ENCODE measurements at places on chromosomes 4 and X.

DNA sequence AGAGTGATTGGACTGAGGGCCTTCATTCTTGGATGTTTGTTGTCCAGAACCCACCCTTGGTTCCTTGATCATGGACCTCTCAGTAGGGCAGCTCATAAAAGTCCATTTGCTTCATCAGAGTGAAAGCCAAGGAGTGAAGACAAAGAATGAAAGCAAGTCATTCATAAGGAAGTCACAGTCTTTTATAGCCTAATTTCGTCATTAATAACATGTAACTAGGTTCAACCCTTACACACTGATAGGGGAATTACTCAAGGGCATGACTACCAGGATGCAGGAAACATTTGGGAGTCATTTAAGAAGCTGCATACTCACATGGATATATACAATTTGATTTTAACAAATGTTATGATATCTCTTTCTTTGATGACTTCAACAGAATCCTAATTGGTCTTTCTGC, 95.2 kb downstream of the RPA4 start:
- DNase-seq, result no peak

DNA sequence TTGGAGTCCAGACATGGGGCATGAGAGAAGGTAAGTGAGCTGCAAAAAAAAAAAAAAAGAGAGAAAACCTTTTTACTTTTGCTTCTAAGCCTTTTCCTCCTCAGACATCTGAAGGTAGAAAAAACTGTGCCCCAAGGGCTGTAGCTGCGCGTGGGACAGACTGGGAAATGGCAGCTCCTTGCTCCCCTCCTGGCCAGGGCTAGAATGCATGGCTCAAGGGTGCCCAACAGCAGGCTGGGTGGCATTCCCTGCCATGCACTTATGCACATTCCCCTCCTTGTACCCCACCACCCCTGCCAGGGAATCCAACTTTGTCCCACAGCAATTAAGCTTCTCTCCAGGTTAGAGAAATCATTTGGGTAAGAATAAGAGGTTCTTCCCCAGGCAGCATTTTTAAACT, 421.2 kb downstream of the TRAM1L1 start:
- DNase-seq, result no peak

GRCh38 chrX:63686878-63687714, 97.9 kb downstream of the ARHGEF9 start:
- no peak for DNase-seq

DNA sequence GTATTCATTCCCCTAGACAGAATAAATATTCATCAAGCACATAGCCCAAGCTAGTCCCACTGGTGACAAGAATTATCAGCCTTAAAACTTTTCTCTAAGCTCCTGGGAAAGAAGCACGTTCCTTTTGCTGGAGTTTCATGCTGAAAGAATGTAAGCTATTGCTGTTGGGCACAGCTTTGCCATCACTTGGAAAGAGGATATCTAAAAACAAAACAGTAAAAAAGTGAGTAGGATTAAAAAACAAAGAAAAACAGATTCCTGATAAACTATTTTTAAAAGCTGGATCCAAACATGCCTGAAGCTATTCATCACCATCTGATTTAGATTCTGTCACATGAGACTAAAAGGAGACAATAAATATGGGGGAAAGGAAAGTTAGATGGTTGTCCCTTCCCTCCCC, 176.8 kb downstream of the SCFD2 start:
- DNase-seq, result no peak

DNA sequence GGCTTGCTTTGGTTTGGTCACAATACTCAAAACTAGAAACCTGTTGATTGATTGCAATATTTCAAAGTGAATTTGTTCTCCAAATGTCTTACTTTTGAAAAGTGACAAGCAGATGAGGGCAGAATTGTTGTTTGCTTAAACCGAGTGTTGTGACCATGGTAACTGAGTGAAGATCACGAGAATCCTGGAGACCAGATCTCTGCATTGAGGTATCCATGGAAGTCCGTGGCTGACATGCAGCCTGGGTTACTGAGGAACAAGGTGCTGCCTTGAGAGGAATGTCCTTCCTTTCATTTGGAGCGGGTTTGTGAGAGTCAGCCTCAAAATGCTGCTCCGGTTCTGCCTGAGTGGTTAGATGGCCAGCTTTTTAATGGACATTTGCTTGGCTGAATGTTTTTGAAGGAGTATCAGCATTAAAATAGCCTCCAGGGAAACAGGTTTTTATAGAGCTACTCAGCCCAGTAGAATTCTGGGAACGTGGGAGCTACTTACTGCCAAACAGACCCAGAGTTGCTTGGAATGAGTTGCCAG, 31.3 kb downstream of the NYX start:
- no peak for DNase-seq

GRCh38 chr4:700587-701264, 4.9 kb upstream of the PCGF3 start:
- DNase-seq, result no peak

DNA sequence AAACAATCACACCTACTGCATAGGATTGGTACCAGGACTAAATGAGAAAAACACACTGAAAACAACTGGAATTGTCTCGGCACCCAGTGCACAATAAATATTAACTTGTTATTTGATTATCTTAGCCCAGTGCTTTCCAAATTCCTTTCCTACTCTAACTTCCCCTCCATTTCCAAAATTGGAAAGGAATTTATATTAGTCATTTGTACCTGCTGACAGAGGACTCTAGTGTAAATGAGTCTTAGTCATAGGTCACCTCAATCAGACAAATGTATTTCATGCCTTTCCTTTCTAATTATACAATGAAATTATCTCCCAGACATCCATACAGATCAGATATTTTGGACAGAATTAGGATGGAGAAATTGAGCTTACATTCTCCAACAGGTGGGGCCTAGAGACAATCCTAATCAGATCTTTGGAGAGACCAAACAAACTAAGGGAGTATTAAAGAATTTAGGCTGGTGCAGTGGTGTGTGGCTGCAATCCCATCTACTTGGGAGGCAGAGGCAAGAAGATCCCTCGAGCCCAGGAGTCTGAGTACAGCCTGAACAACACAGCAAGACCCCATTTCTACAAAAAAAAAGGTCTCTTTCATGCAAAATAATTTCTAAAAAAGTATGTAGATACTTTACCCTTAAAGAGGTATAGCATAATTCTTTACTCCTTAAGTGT, 10.1 kb downstream of the SH3D19 start:
- no peak for DNase-seq

GRCh38 chr4:166675411-166675810, 558.9 kb downstream of the SPOCK3 start:
- no peak for DNase-seq

DNA sequence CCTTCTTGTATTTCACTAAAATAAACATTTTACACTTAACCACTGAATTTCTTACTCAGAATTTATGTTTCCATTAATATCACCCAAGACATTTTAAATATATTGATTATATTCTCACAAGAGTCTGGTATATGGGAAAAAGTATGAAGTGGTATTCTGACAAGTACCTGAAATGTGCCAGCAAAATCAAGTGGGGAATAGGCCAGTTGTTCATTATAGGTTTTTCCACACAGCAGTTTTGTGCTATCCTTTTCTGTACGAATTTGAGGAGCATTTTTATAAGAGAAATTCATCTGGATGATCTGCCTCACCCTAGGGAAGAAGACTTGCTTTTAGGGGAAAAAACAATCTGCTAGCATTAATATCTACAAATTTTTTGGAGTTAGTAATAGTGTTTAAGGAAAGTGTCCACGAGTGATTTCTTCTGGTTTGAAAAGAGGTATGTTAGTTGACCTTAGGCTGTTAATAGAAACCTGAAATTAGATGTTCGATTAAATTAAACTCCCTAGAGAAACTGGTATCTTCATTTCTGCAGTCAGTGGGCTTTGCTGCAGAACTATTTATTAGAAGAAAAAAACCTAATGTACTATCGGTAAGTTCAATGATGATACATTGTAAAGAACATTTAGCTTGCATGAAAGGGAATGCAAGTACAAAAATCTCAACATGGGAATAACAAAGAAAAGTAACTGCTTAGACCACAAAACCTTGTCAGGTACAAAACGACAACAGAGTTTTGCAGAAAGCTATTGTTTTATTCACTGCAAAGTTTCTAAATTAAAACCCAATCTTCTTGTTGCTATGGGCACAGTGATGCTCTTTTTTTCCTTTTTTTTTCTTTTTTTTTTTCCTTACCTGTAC, 1.8 kb downstream of the KLF3 start:
- no peak for DNase-seq

GRCh38 chrX:87663421-87663820, 145.8 kb downstream of the KLHL4 start:
- no peak for DNase-seq

- DNase-seq, result no peak
These were observed 52.5 kb downstream of the VGLL1 start for GRCh38 chrX:136584545-136584944.

- no peak for DNase-seq
These were observed 1.6 kb upstream of the SFRP2 start for GRCh38 chr4:153790500-153790865.

- DNase-seq, result no peak
These were observed 18.5 kb upstream of the SGMS2 start for GRCh38 chr4:107806196-107806595.

GRCh38 chr4:119646347-119647071, 17.9 kb upstream of the PDE5A start:
- no peak for DNase-seq

- DNase-seq, result no peak
These were observed 18.8 kb upstream of the SMIM14 start for GRCh38 chr4:39657465-39657864.

DNA sequence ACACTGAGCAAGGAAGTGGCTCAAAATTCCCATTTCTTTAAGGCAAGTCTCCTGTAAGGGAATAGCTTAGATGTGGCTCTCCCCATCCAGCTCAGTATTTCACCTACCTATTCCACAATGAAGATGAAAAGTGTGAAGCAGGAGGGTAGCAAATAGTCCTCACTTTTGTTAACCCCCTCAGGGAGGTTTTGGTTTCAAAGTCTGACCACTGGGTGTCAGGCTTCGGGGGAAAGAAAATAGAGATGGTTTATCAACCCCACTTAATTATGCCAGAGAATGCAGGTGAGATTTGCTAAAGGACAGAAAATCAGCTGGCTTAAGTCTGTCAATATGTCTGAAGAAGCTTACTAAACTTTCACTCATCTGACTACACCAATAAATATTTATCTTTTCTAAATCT, 69.5 kb downstream of the DHX15 start:
- no peak for DNase-seq

DNA sequence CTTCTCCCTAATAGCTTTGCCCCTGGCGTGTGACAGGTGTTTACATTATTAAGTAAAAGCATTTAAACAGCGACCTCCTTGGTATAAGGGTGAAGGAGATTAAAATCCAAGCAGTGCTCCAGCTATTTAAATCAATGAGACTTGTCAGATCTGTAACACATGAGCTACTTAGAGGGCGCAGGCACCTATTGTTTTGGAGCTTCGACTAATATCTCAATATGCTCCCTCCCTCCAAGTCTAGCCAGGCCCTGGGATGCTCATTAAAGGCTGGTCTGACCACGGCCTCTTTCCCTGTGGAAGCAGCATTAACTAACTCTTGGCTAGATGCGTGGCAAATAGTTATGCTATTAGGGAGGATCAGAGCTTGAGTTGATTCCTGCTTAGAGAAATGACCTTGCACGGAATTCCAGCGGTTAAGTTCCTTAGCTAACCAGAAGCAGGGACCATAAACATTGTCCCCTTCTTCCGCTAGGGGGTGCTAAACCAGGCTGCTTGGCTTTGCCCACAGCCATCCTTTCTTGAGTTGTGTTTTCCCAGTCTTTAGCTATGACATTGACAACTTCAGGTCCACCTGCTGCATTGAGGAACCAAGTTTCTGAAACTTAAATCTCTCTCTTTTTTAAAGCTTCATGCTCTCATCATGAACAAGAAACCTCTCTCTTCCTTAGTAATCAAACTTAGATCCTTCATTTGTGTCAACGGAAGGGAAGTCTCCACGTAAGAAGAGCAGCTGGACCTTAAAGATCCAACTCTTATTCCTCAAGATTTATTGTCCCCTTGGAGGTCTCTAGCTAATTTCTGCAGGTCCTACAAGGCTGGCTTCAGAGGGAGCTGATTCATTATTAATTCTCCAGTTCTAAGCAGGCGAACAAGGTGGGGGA, 80.7 kb upstream of the IGFBP7 start:
- no peak for DNase-seq

DNA sequence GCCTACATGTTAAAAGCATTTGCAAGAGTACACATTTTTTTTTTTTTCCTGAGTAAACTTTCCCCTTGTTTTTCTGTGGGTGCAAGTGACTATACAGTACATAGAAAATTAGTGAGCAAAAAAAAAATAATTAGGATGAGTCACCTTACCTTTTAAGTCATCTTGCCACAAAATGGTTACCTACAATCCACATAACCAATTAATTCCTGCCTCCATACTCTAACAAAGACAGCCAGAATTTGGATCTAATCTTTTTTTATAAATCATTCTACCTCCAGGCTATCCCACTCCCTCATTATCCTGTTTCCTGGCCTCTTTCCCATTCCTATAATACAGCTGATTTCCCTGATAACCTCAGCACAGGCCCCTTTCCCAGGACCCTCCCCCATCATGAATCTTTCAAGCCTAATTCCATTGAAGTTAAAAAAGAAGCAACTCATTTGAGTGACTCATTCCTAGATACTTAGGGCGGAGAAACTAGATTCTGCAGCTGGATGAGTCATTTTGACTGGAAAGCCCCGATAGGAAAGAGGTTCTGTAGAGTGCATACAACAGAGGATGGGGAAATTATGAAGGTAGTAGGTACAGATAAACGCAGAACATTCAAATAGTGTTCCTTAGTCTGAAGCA, 128.2 kb downstream of the C4orf51 start:
- DNase-seq, result no peak

DNA sequence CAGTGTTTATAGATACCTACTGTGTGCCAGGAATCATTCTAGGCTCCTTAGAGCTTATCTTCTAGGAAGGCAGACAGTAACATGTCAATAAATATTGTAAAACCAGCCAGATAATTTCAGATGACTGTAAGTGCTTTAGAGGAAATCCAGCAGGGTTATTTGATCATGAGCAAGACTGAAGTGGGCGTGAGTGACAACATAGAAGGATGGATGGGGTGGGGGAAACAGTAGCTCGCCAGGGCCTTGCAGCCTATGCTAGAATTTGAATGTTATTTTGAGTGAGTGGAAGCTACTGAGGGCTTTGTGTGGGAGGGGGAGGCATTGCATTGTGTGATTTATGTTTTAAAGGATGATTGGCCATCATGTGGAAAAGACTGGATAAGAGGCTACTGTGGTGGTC, 6.7 kb downstream of the SRD5A3 start:
- DNase-seq, result no peak

DNA sequence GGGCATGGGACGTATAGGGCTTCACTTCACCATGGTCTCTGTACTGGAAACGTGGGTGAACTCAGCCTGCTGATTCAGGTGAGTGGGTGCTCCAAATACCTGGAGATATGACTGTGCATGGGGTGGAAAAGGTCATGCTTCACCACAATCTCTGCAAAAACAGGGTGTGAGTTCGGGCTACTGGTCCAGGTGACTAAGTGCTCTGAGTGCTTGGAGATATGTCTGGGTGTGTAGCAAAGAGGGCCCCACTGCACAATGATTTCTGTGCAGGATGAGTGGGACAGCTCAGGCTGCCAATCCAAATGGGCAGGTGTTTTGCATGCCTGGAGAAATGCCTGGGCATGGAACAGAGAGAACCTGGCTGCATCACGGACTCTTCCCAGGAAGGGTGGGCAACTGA, 11.2 kb upstream of the CPXCR1 start:
- no peak for DNase-seq

GRCh38 chrX:154738011-154738738, 12.7 kb downstream of the GAB3 start:
- DNase-seq, result no peak

Measured in stimulated activated CD4-positive, alpha-beta T cell treated with anti-CD3 and anti-CD28 coated beads, Interleukin-1b, Interleukin-23, amount 100 ng/mL, for 4 hours (primary cell).